Stimulated activated CD4-positive, alpha-beta T cell treated with anti-CD3 and anti-CD28 coated beads, Interleukin-15, amount 100 ng/mL, for 24 hours (primary cell): ENCODE measurements at places on chromosomes 3 and 15.

DNA sequence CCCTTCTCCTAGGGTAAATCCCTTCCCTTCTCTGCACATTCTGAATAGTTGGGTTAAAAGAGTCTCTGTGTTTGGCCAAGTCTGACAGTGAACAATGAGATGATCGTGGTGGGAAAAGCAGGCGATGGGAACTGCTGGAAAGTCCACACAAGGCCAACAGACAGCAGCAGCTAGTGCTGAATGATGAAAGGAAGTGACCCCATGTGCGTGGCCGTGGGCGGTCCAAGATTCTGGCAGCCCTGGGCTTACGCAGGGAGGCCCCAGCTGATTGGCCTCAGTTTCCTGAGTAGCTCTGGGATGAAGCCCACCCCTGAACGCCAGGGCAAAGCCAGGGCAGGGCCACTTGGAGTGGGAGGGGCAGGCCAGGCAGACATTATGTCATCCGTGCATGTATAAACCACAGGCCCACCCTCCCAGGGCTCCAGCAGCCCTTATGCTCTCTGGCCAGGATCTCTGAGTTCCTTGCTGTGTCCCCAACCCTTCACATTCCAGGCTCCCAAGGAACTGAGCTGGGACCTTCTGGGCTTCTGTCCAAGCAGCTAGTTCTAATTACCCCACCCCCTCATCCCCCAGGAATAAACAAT is 57.8 kb downstream of the CDC25A start:
- no peak for DNase-seq

DNA sequence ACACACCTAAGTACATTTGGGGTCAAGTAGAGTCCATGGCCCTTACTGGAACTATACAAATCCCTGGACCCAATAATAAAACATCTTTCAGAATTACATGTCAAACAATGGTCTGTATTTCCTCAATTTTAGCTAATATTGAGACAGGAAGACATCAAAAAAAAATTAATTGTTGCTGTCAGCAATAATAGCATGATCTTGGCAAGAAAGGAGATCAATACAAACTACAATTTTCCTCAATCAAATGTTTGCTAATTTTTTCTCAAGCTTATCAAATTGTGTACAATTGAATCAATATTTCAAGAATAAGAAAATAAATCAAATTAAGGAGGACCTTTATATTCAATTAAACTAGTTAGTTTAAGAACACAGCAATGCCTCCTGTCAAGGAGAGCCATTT is 62.6 kb downstream of the FSIP1 start:
- DNase-seq, result no peak

- DNase-seq, result peak; percentile 47
Observed at GRCh38 chr3:50211930-50212329, 6.9 kb downstream of the SLC38A3 start.

GRCh38 chr15:51111061-51111460 is 16.4 kb upstream of the TNFAIP8L3 start:
- no peak for DNase-seq

- no peak for DNase-seq
Observed at GRCh38 chr3:47536967-47537366, 23.5 kb upstream of the ELP6 start.

- DNase-seq, result no peak
Observed at GRCh38 chr15:64985366-64986033, 4.2 kb downstream of the SPG21 start.

GRCh38 chr15:57921371-57921770 is 144.1 kb downstream of the ALDH1A2 start:
- no peak for DNase-seq

DNA sequence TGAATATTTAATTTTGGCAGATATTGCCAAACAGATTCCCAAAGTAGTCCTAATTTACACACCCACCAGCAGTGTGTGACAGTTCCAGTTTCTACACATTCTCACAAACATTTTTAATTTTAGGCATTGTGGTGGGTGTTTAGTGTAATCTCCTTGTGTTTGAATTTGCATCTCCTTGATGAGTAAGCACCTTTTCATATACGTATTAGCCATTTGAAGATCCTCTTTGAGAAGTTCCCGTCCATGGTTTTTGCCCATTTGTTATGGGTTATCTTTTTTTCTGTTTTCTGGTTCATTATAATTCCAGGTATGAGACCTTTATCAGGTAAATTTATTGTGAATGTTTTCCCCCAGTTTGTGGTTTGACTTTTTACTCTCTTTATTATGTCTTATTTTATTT is 2.3 kb upstream of the TM4SF19 start:
- no peak for DNase-seq

GRCh38 chr3:157529751-157530150 is 26.5 kb upstream of the VEPH1 start:
- no peak for DNase-seq

DNA sequence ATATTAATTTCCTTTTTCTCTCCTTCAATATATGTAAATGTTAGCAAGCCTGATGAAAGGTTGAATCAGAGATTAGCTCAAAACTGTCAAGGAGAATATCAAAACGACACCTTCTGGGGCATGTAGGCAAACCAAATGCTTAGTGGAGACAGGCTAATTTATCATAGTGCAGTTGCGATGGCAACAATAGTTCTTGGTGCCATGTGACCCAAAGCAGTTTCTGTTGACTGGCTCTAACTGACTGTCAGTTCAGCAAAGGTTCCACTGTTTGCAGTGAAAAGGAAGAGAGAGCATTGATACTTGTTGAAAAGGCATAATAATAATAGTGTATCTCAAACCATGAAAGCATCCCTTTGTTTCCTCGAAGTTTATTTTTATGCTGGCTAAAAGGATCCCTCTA is 513.9 kb downstream of the NLGN1 start:
- no peak for DNase-seq

- DNase-seq, result no peak
Observed at GRCh38 chr3:27072810-27073651, 296.2 kb downstream of the NEK10 start.

- DNase-seq, result no peak
Observed at GRCh38 chr3:84128024-84128423, 830.8 kb upstream of the CADM2 start.

GRCh38 chr15:82554849-82555248 is 14.6 kb upstream of the RPS17 start:
- DNase-seq, result no peak

DNA sequence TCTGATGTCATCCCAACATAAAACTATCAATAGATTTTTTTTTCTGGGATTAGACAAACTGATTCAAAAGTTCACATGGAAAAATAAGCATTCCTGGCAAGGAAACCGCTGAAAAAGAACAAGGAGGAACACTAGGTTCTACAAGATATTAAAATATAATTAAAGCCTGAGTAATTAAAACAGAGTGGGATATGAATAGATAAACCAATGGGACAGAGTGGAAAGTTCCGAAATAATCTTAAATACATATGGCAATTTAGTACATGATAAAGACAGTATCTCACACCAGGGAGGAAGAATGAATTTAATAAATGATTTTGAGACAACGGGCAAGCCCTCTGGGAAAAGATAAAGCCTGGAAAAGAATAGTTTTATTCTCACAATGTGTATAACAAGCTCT is 4.7 kb downstream of the GLDN start:
- DNase-seq, result no peak

GRCh38 chr15:54841701-54842305 is 354.9 kb downstream of the RSL24D1 start:
- no peak for DNase-seq

DNA sequence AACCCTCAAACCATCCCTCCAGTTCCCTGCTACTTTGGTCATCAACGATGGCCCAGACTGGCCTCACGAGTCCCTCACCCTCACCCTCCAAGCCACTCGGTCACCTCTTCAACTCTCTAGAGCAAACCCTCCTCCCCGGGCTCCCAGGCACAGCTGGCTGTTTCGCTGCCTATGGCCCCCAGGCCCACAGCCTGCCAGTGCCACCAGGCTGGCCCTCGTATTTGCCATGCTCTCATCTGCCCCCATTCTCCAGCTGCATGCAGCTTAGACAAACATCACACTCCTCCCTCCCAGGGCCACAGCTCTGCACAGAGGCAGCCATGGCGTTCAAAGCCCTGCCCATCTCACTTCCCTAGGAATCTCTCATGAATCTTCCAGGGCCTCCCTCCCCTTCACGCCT is 13.8 kb downstream of the RAB43 start:
- no peak for DNase-seq

- DNase-seq, result no peak
Observed at GRCh38 chr3:174219738-174220137, 639.4 kb upstream of the NAALADL2 start.

- DNase-seq, result no peak
Observed at GRCh38 chr15:24784506-24784905, 108.9 kb downstream of the NPAP1 start.

- DNase-seq, result no peak
Observed at GRCh38 chr3:128753715-128754114, 27.7 kb downstream of the RAB7A start.

GRCh38 chr15:67124911-67125588 is 59.6 kb downstream of the SMAD3 start:
- no peak for DNase-seq

DNA sequence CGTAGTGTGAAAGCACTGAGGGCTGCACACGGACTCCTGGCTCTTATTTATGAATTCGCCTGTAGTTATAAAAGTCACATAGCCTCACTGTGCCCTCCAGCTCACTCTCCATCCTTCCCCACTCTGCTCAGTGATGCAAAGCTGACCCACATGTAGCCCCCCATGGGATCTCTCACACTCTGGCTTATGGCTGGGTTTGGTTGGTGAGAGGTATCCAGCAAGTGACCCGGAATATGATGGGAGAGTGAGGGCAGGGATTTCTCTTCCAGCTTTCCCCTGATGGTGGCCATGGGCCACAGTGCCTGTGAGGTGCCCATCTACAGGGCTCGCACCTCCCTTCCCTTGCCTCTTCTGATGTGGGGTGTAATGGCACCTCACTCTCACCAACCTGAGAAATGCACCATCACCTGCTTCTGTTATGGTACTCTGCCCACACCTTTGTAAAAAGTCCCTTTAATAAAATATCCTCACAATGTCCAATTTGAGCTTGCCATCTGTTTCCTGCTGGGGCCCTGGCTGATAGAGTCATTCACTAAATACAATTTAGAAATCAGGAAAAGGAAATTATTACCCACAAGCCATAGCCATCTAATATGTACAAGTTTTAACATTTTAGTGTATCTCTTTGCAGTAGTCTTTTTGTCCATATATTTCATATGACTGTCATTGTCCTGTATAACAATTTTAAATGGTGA is 93.6 kb downstream of the SCN11A start:
- DNase-seq, result no peak

DNA sequence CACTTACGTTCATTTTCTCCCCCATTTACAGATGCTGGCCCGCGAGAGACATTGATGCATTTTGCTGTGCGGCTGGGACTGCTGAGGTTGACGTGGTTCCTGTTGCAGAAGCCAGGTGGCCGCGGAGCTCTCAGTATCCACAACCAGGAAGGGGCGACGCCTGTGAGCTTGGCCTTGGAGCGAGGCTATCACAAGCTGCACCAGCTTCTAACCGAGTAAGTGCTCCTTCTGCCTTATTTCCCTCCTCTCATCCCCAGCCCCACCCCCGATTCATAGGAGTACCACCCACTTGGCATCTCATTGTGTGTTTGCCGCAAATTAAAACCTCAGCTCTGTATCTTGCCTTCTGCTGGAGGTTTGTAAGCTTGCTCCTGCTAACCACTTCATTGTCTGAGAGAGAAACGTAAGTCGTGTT is 163.3 kb downstream of the AKAP13 start:
- DNase-seq, result peak; percentile 22

GRCh38 chr3:127368186-127369032 is 80.6 kb upstream of the PRR20G start:
- no peak for DNase-seq

GRCh38 chr3:48303021-48303420 is 30.4 kb downstream of the SPINK8 start:
- DNase-seq, result no peak

DNA sequence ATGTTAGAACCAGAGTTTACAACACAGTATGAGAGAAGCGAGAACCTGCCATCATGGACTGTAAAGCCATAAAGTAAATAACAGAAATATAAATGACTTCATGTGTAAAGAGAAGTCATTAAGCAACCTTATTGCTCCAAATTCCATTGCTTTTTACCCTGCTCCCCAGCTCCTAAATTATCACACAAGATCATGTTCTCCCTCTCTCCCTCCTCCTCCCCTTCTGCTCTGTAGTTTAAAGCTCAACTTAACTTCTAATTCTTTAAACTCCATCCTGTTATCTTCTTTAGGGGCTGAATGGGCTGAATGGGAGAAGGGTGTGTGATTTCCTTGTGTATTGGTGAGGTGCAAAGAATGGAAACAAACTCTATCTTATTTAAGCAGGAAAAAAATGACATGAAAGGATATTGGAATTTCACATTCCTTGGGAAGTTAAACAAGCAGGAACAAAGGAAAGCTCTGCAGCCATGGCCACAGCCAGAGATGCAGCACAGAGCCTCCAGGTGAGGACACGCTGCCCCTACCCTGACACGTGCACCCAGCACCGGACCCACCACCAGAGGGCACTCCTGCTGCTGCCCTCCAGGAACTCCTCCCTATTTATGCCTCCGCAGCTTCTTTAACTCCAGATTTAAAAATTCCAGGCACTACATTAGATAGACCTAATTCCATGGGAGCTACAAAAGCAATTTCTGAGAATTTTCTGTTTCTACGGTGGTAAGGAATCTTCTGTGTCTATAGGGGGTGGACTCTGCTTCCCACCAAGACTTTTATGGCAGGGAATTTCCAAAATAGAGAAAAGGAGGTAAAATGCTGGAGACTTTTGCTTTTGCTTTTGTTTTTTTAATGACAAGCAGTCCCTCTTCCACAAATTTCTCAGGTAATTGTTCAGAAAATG is 76.9 kb upstream of the ABI3BP start:
- DNase-seq, result peak; percentile 76

DNA sequence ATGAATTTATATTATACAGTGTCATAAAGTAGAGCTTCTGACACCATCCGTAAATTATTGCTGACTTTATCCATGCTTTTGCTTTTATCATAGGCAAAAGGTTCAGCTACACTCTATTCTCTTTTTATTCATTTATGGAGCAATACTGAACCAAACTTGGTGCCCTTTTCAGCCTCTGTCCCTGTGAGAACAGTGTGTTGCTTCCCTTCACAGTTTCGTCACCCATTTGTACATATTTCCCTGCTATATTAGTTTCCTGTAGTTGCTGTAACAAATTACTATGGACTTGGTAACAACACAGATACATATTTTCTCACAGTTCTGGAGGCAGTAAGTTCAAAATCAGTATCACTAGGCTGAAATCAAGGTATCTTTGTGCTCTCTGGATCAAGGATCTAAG is 2.8 kb upstream of the RPL24 start:
- no peak for DNase-seq

DNA sequence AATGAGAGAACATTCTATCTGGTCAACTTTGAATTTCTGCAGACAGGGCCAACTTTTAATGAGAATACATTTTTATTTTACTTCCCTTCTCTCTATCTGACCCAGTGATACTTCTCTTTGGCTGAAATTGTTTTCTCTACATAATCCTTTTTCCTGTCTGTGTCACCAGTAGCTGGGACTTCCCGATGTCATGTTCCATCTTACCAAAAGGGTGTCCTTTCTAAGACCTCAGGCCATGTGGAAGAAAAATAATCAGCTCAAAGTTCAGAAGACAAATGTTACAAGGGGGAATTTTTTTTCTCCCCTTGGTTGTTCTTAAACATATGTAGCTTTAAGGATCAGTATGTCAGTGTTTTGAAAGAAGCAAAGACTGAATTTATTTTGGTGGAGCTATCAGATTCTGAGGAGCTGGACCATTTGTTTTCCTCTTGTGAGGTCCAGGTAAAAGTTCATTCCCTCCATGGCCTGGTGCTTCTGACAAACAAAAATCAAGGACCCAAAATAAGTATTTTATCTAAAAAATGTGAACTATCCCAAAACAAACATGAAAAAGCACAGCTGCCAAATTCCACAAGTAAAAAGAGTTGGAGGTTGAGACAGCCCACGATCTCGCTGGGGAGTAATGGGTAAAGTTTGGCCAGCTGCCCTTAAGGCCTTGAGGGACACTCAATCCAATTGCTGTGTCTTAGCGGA is 859.4 kb upstream of the NR2F2 start:
- no peak for DNase-seq
